ENCODE measurements at places on chromosomes 4 and X.

DNA sequence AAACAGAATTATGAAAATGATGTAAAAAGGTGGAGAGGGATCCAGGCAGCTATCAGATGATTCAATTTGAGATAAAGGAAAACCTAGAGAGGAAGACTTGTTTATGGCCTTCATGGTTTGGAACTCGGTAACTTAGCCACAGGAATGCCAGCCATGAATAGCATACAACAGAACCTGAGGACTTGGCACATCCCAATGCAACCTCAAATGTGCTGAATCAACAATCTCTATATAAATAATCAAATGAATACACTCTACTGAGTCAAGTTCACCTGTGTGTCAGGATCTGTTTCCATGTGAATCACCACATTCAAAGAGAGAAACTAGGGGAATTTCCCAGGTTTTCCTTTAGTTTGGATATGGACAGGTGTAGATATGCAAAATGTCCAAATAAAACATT is 86.9 kb downstream of the MBNL3 start:
- DNase-seq = peak; percentile 77

- DNase-seq = no peak
Measured at GRCh38 chr4:65019775-65020174, 610.5 kb upstream of the TECRL start.

- no peak for DNase-seq
Measured at GRCh38 chr4:154364066-154364845, 127.3 kb downstream of the DCHS2 start.

DNA sequence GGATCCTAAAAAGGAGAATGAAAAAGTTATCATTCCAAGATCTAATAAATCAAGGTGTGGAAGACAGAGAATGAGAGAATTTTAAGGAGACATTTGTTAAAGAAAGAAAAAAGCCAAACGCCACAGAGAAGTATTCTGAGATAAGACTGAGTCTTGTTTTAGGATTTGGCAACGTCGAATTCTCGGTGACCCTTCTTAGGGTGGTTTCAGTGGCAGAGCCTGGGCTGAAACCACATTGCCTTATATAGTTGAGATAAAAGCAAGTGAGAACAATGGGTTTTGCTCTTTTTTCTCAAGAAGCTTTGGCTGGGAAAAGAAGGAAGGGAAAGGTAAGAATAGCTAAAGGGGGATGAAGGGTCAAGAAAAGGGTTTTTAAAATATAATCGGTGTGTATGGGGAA is 209.4 kb downstream of the VEGFC start:
- DNase-seq = no peak

DNA sequence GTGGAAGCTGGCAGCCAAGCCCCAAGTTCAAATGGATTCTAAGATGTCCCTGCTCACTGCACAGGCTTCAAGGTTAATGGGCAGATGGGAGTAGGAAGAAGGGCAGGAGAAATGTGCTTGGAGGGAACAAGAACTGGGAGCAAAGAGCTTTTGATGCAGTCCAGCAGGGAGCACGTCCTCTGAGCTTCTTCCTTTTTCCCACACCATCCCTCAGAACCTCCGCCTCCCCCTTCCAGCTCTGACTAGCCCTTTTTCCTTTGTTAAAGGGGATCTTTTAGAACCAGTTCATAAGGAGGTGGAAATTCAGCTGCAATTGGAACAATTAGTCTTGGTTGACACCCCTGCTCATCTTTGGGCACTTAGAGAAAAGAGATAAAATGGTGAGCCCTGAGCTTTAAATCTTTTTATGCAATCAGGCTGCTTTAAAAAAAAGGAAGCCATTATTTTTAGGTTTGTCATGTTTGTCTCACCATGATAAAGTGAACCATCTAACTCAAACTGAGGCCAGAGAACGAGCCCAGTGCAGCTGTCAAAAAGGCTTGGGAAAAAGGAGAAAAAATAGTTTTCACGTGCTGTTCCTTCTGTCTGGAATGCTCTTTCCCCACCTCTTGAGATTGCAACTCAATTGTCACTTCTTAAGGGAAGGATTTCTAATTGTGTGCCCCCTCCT is 135.8 kb upstream of the IL1RAPL2 start:
- DNase-seq = no peak

- DNase-seq = no peak
Measured at GRCh38 chr4:24741910-24742309, 53.5 kb upstream of the SOD3 start.

GRCh38 chr4:185657699-185658098 is 122.4 kb upstream of the PDLIM3 start:
- no peak for DNase-seq

GRCh38 chr4:153210727-153211126 is 6.5 kb downstream of the TRIM2 start:
- DNase-seq = no peak

- no peak for DNase-seq
Measured at GRCh38 chrX:136847874-136848273, 32.7 kb downstream of the RBMX start.

DNA sequence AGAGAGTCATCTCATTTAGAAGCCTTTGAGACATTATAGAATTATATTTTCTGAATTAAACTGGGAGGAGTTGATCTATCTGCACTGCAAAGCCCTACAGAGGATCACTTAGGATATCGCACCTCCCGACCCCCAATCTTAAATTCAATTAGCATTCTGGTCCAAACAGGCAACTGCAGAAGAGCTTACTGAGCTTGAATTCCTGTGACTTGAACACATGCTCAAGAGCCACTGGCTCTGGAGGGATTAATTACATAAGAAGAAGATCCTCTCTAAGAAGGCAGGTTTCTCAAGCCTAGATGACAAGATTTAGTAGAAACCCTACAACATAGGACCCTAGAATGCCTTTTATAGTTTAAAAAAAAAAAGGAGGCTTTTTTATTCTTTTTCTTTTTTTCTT is 548.9 kb downstream of the ARAP2 start:
- DNase-seq = no peak

DNA sequence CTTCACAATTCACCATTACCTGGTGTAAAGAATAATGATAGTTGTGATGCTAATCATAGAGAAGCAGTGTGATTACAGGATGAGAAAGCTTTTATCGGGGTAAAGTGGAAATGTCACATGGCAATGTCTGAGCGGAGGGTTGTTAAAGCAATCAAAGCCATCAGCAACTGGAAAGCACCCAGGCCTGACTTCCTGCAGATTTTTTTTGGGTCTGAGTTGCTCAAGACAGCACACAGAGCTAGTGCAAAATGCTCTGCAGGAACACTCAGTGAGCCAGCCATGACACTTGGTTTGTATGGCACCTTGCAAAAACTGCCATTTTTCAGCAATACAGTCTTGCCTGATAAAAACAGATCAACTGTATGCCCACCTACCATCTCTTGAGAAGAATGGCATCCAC is 152.9 kb downstream of the COL4A6 start:
- DNase-seq = no peak

DNA sequence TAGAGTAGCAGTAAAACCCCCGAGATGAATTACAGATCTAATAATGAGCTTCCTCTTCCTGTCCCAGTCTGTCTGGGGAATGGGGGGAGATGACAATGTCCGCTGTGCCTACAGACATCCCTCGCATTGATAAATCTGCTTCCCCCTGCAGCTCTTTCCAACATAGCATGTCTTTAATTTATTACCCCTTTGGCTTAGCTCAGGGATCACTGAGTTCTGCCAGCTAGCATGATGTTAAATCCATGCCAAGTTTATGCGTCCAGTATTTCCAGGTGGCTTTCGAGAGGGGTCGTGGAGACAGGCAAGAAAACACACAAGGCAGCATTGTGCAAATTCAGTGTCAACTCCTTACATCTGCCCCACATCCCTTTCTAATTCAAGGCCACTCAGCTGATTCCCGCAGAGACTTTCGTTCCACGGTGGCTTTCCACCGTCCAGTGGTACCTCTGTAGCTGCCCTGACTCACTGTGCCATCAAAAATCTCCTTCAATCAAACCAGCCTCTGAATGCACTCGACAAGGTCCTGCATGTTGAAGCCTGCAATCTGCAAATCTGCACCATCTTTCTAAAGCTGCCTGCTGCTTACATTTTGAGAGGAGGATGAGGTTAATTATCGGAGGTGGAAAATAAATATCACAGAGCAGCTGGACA is 75.1 kb downstream of the MXRA5 start:
- peak; percentile 74 for DNase-seq

- DNase-seq = no peak
Measured at GRCh38 chr4:21688596-21689265, 259.8 kb downstream of the KCNIP4 start.

DNA sequence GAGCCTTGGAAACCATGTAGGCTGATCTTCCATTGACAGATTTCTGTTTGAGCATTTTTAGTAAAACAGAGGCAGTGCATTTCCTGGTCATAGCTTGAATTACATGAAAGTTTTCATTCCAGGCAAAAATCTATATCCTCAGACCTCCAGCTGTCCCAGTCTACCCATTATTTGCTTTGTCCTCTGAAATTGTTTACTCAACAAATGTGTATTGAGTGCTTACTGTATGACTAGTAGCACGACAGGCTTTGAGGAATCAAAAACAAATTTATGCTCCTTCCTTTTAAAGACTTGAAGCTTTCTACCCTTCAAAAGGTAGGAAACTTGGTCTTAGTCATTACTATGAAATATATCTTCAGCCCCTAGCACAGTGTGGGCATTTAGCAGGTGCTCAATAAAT is 307.9 kb upstream of the IGFBP7 start:
- no peak for DNase-seq

DNA sequence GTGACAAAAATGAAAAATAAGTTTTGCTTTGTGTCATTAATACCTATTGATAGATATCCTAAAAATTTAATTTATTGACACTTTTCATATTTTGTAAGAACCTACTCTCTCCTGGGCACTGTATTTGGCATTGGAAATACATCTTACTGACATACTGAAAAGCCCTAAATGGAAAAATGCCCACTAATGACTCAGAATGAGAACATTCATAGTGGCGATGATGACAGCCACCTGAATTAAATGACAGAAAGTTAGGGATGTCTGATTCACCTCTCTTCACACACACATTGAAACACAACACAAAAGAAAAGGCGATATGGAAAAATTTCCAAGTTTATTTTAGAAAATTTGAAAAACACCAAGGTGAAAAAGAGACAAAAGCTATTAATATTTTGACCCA is 992.3 kb downstream of the STPG2 start:
- peak; percentile 11 for DNase-seq

DNA sequence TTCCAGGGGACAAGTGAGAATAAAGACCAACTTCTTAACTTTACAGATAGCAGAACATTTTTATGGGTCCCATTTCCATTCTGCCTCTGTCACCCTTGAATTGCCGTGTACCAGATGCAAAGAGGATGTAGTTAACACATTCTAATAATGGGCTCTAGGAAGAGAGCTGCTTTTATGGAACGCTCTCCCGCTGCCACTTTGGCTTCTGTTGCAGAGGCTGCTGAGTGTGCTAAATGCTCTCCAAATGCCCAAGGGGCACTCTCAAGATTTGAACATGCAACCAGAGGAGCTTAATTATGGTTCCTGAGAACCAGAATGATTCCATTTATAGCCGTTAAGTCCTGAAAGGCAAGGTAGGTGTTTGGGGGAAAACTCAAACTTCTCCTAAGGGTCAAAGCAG is 28.1 kb upstream of the GPC3 start:
- no peak for DNase-seq

DNA sequence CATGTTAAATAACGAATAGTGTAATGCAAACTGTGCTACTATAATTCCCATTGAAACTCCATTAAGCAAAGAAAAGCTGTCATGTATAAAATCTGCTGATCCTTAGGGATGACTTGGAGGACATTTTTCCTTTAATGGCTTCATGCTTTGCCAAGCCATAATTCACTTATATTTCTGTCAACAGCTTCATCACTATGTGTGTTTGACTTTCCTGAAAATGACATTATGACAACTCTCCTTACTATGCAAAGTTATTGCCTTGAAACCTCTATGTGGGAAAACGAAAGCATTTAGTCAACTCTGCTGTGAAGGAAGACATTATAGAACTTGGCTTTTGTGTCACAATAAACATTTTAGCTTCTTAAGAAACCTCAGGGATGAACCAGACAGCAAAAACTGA is 210.5 kb downstream of the GRXCR1 start:
- DNase-seq = no peak

DNA sequence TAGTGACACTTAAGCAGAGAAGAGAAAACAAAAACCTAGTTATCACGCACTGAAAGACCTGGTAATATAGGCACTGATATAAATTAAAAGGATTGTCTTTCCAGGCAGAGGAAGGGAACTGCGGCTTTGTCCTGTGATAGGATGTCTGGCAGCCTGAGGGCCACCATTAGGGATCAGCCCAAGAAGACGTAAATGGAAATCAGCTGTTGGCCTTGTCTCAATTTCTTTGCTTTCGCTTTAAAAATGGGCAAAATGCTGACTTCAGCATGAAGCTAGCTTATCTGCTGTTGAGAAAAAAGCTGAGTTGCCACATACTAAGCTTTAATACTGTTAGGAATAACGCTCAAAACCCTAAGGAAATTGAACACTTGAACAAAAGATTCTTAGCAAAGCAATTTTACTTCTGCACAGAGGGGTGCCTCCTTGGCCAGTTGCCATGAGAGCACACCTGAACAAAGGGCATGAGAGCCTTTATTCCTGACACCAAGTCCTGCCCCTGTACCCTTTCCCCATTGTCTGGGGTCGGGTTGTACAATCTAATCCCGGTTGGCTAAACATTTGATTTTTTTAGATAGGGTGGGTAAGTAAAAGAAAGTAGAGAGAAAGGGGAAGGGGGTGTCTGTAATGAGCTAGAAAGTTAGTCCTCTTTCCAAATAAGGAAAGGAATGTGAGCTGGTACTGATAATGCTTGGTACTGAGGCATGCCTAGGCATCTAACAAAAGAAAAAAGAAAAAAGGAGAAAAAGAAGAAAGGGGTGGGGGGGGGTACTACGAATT is 85.1 kb upstream of the UCP1 start:
- DNase-seq = no peak

- DNase-seq = peak; percentile 41
Measured at GRCh38 chr4:173405840-173406606, 7.1 kb upstream of the SCRG1 start.

GRCh38 chr4:102836596-102836995 is 9.2 kb upstream of the UBE2D3 start:
- peak; percentile 27 for DNase-seq

DNA sequence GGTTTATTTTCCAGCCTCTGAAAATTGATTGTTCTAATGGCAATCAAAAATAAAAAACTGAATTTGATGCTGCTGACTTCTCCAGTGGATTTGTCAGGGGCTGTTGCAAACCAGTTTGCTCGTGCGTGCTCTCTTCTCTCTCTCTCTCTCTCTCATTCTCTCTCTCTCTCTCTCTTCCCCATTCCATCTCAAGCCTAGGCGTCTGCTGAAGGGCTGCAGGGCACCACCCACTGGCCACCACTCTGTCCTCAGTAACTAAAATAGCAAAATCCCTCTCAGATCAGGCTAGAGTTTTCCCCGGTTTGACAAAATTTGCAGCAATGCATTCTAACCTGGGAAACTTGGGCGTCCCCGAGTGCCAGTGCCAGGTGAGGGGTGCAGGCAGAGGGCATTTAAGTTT is 19.4 kb downstream of the NKX6-1 start:
- DNase-seq = no peak

DNA sequence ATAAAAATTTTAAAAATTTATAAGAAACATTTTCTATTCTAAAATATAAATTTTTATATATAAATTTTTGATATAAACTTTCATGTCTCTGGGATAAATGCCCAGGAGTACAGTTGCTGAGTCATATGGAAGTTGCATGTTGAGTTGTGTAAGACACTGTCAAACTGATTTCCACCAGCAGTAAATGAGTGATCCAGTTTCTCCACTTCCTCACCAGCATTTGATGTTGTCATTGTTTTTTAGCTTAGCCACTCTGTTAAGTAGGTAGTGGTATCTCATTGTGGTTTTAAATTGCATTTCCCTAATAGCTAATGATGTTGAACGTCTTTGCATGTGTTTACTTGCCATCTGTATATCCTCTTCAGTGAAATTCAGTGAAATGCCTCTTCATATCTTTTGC is 66.5 kb downstream of the MAMLD1 start:
- DNase-seq = peak; percentile 84

- DNase-seq = peak; percentile 69
Measured at GRCh38 chrX:154775419-154776349, 13.0 kb downstream of the DKC1 start.

Data from epithelial cell of esophagus (primary cell).